ENCODE measurements at places on chromosomes 5 and 9.

DNA sequence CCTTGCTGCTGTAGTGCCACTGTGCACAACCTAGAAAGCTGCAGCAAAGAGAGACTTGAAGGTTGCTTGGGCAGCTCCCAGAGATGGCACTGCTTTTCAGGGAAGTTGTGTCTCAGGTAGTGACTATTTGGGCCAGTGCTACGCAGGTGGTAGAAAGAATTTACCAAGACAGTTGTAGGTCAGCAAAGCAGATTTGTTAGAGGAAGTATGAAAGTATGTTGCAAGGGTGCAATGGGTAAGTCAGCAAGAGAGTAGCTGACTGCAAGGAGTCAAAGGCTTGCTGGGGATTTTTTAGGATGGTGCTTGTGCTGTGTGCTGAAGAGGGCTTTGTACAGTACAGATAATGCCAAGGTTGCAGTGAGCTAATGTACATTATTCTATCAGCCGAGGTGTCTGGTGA, 33.5 kb upstream of the SPARC start:
- no peak for DNase-seq

GRCh38 chr9:129361196-129361595, 183.1 kb upstream of the IER5L start:
- no peak for DNase-seq

DNA sequence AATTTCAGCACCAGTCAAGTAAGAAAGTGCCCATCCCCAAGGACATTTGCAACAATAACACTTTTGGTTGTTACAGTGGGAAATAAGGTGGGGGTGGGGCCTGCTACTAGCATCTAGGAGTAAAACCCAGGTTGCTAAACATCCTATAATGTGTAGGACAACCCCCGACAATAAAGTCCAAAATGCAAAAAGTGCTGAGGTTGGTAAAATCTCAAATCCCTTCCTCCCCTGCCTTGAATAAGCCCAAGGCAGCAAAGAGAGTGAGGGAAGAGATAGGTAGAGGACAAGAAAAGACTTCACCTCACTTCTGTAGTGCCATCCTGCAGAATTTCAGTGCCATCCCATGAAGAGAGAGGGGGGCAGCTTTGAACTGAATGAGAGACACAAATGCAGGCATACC, 117.5 kb upstream of the NIPBL start:
- DNase-seq = no peak

DNA sequence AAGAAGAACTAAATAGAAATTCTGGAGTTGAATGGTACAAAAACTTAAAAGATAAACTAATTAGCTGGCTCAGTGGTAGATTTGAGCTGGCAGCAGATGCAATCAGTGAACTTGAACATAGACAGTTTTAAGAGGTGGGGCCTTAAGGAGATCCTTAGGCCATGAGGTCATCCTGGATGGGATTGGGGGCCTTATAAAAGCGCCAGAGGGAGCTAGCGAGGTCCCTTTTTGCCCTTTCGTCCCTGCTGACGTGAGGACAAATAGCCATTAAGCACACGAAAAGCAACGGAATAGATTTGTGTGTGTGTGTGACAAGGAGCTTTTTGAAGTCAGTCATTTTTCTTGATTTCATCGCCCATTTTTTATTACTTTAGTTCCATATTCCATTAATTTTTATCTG, 83.3 kb downstream of the ZNF354C start:
- DNase-seq = no peak

GRCh38 chr5:159903131-159903530, 13.2 kb upstream of the ADRA1B start:
- no peak for DNase-seq

GRCh38 chr9:117734082-117734481, 29.9 kb downstream of the TLR4 start:
- DNase-seq = no peak

- no peak for DNase-seq
Observed at GRCh38 chr5:139027150-139027549, 152.0 kb upstream of the LRRTM2 start.

DNA sequence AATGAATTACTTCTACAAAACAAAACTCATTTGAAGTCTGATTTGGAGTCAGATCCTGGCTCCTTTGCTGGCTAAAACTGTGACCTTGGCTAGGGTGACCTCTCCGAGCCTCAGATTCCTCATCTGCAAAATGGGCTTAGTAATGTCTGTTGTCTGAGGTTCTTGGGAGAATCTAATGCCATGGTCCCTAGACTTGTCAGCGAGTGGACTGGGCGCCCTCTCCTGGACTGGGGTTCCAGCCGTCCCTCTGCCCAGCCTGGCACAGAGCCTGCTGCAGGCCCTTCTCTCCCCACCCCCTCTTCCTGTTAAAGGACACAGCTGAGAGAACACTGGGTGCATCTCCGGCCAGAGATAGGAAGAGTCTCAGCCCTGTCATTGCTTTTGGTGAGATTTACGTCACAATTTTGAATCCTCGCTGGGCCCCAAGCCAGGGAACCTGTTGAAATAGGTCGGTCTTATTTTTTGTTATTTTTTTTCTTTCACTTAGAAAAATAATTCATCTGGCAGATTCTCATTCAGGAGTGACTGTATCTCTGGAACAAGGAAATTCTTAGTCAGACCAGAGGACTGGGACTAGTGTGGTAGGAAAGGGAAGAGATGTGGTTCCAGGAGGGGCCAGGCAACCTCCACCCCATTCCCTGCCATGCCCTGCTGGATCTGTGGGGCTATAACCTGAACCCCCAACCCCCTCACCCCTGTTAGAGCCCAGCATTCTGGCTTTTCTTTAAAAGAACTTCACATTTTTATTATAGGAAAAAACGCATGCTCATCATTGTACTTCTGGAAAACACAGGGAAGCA, 48.2 kb upstream of the RPL26L1 start:
- DNase-seq = no peak

GRCh38 chr5:14407746-14408175, 173.8 kb upstream of the OTULINL start:
- DNase-seq = no peak

GRCh38 chr9:88529496-88529895, 5.5 kb upstream of the NXNL2 start:
- DNase-seq = no peak

- DNase-seq = no peak
Observed at GRCh38 chr5:39352170-39352569, 12.1 kb downstream of the C9 start.

DNA sequence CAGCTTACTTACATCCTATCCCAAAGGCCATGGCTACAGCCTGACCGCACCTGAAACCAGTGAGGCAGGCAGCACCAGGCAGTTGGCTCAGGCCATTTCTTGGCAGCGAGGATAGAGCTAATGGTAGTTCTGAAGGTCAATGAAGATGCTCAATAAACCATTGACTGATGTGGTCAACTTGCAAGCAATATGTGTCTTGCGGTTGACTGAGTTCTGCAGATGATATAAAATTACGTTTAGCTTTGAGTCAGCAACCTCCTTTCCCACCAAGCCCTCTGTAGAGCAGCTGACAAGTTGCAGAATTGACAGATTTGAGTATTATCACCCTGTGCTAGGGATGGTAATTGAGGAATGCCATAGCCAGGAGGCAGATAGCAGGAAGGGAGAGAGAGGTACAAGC, 189.0 kb upstream of the PUM3 start:
- DNase-seq = no peak

DNA sequence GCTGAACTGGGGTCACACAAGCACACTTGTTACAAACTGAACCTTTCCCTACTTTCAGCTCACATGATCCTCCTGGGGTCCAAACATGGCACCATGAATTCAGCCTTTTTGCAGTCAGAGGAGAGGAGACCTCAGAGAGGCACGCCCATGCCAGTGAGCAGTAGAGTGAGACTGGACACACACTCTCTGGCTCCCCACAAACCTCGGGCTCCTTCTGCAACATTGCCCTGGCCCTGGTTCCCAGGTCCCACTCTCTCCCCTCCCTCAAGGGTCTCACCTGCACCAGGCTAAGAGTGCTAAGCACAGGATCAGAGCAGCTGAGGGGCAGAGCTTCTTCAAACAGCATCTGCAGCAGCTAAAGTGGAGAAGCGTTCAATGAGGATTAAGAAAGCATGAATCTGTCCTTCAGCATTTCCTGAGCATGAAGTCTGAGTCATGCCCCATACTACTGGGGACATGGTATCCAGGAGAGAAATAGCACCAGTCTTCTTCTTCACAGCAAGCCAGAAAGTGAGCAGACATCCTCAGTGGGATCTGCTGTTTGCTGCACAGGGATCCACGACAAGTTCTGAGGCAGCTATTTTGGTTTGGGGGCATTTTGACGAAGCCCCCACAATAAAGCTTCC, 27.2 kb downstream of the SLC35A4 start:
- DNase-seq = no peak

- DNase-seq = no peak
Observed at GRCh38 chr9:90544488-90544887, 98.1 kb downstream of the DIRAS2 start.

GRCh38 chr9:113558632-113559502, 95.3 kb downstream of the RGS3 start:
- DNase-seq = peak; percentile 38

- no peak for DNase-seq
Observed at GRCh38 chr9:136156209-136157120, 37.8 kb upstream of the TMEM250 start.

GRCh38 chr9:134276453-134277245, 49.6 kb upstream of the RXRA start:
- peak; percentile 11 for DNase-seq

GRCh38 chr9:116323571-116323970, 170.0 kb downstream of the PAPPA start:
- no peak for DNase-seq

DNA sequence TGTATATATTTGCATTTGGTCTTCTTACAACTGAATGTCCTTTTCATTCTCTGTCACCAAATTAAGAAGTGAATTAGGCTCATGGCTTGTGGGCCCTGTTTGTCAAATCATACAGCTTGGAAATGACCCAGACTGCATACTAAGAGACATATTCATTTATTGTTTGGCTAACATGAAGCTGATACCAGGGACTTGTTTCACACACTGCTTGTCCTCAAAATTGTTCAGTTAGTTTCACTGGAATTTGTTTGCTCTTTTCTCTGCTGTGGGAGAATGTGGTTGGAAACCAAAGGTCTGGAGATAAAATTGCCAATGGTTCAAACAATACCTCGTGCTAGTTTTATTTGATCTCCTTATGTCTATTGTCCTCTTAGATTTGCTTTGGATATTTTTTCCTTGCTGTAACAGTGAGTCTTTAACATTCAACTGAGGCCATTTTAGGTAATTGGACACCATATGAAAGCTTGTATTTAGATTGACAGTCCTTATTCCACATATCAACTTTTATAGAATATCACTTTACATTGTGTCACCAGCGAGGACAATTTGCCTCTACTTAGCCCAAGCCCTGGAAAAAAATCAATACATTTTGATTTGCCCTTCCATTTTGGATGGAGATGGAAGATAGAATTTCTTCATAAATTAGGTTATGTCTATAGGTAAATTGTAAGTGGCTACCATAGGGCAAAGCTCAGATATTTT, 144.3 kb upstream of the MTAP start:
- no peak for DNase-seq

DNA sequence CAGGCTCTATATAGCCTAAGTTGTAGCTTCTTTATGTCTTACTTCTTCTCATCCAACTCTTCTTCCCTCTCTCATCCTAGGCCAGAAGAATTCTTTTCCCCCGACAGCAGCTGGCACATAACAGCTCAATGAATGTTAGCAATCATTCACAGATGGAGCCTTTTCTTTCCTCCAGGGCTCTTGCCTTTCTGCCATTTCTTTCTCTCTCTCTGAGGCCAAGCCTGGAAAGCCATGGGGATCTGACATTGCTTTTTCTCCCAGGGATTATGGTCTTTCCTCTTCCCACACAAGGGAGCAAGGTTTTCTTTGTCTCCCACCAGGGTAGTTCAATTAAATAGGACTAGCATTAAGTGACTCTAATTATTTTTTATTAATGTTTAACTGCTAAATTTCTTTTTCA, 20.5 kb downstream of the SMIM15 start:
- no peak for DNase-seq

DNA sequence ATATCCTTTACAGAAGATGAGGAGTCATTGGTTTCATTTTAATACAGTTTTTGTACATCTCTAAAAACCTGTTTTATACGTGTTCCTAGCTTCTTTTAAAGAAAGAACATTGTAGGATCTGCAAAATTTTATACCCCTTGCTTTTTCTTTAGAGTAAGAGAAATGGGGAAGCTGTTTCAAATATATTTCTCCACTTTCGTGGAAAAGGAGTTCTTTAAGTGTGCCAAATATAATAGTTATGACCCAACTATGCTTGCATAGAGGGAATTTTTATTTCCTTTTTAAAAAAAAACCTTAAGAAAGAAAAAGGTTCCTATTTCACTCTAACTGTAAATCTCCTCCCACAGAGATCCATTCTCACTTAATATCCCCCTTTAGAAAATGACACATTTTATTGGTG, 27.5 kb upstream of the DMAC1 start:
- DNase-seq = no peak

DNA sequence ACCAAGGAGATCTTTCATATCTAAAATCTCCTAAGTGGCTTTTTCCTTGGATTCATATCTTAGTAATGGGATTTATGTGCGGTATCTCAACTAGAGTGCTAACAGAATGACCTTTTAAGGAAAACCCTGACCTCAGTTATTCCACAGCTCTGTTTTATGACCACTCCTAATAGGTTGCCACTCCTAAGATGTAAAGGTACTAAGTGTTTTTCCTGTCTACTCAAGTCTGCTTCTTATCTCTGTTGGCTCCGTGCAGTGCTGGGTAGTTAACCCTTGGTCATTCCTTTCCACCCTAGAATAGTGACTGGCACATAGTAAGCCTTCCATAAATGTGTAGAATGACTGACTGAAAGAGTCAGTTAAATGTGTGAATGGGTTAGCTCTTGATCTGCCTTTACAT, 161.4 kb downstream of the DOCK2 start:
- no peak for DNase-seq

GRCh38 chr9:92044936-92045335, 70.3 kb downstream of the SPTLC1 start:
- DNase-seq = no peak

- DNase-seq = peak; percentile 74
Observed at GRCh38 chr9:134243778-134244467, 79.6 kb upstream of the RNU6ATAC start.

DNA sequence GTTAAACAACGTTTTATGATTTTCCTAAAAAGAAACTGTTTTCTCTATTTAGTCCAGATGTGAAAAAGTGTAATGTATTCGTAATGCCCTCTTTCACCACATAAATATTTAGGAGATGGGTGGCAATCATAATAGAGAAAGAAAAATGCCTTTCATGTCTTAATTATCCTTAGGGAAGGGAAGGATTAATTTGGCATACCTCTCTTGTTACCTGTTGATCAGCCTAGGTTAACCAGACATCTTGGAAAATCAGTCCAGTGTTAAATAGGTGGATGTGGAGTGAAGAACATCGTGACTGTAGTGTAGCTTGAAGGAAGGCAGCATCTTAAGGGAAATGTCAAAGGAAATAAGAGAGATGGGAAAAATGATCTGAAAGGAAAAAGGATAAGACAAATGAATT, 76.2 kb downstream of the NNT start:
- DNase-seq = no peak

GRCh38 chr5:107402434-107403227, 268.1 kb downstream of the EFNA5 start:
- DNase-seq = no peak

Measured in pons (tissue), 1 donor.